Progenitor cell of endocrine pancreas (in vitro differentiated cells): ENCODE measurements at places on chromosomes 11 and 22. TPM values are rescaled to one million over a fixed set of nuclear protein-coding genes. Genes with fewer than 3 reads are reported as not detected.
A peak's percentile ranks its signal among the peaks of the same experiment; 100 is the strongest.

- no peak for DNase-seq
These were observed 2.1 kb upstream of the AHNAK start for GRCh38 chr11:62548545-62549335.

Gene SERPING1
- total RNA-seq, result 190 and 196 TPM in 2 replicates

GRCh38 chr22:37301144-37301830, 19.0 kb downstream of the CYTH4 start:
- no peak for DNase-seq

- no peak for DNase-seq
These were observed 32.3 kb downstream of the PISD start for GRCh38 chr22:31629741-31630184.

Gene CCDC134
- 23.3 and 24.2 TPM in 2 replicates for total RNA-seq

DNA sequence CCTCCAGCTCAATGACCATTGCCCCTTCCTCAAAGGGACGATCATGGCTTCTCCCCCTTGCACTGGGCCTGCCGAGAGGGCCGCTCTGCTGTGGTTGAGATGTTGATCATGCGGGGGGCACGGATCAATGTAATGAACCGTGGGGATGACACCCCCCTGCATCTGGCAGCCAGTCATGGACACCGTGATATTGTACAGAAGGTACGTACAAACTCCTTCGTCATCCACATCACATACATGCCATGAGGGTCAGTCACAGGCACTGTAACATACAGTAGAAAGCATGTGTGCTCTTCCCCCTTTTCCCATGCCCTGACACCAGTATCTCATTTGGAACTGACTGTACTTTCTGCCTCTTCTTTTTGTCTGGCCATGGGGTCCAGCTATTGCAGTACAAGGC, 4.0 kb downstream of the TAF10 start:
- DNase-seq, result no peak

Gene PLAAT4
- total RNA-seq, result 0.42 TPM in 1 of 2 replicates, not detected in the other

DNA sequence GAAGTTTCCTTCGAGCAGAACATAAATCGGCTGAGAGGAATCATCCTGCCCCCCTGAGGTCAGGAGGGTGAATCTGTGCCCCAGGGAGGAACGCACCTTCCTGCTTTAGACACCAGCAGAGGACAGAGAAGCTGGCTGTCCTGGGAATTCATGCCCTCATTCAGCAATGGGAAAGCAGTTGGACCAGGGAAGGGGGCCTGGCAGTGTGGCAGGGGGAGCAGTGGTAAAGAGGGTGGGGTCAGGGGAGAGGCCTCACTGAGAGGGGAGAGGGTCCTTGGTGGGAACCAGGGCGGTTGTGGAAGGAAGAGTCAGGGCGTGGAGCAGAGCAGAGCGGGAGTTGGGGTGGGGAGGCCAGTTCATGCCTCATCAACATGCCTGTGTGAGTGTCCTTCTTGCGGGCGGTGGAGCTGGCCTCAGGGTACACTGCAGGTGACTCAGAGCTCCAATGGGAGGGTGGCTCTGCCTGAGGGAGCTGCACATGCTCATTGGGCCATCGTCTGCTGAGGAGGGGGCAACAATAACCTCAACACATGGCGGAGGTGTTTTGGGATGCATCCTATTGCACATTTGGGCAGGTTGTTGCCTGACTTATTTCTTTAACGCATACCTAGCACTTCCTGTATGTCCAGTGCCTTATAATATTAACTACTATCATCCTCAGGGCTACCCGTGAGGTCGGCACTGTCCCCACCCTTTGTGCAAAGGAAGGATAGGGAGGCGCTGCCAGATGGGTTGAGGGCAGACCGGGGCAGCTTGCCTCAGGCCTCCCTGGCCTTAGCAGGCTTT, 23.2 kb downstream of the MED15 start:
- no peak for DNase-seq

DNA sequence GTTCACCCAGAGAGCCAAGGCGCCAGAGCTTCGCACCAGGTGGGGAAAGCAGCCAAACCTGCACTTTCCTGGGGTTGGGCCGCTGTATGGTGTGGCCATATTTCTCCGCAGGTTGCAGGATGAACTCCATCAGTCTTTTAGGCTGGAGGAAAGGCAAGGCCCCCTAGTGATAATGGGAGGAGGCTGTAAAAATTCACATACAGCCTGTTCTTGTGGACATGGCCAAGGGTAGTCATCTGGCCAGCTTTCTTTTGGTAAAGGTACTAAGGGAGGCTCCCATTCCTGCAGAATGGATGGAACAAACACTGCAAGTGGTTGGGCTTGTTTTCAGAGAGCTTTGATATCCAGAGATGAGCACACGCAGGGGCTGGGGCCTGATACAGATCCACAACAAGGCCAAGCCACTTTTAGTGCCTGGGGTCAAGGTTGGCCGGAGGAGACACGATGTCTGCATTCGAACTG, 29.6 kb downstream of the C22orf31 start:
- DNase-seq, result no peak

- no peak for DNase-seq
These were observed 566.2 kb downstream of the MIAT start for GRCh38 chr22:27223317-27224177.

GRCh38 chr11:59135648-59136461, 6.8 kb upstream of the FAM111A start:
- peak; percentile 86 for DNase-seq

GRCh38 chr22:46122511-46122971, 27.8 kb upstream of the PPARA start:
- DNase-seq, result peak; percentile 67

Gene CD6
- total RNA-seq, result 0.55 and 0.62 TPM in 2 replicates

DNA sequence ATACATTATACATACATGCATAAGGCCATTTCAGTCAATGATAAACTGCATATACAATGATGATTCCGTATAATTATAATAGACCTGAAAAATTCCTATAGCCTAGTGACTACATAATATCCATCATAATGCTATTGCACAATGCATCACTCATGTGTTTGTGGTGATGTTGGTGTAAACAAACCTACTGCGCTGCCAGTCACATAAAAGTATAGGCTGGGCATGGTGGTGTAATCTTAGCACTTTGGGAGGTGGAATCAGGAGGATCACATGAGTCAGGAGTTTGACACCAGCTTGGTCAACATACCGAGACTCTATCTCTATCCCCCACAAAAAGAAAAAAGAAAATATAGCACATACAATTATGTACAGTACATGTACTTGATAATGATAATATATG, 163.7 kb upstream of the DDI1 start:
- no peak for DNase-seq

Gene RASSF10
- 21.7 and 24.4 TPM in 2 replicates for total RNA-seq

DNA sequence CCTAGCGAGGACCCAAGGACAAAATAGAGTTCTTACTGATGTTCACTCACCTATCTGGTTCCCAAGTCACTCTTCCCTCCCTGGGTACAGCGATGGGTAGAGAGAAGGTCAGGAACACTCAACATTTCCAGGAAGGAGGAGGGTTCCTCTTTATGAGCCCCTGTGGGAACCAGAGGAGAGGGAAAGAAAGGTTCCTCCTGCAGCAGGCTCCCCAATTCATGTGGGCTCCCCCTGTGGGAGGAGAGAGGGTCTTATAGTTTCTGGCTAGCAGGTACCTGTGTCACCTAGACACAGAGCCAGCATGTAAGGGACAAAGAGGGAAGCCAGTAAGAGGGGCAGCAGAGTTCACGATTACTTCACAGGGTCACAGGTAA, 93.5 kb downstream of the DBX1 start:
- no peak for DNase-seq

- no peak for DNase-seq
These were observed 50.6 kb upstream of the FTH1 start for GRCh38 chr11:62017878-62018655.

DNA sequence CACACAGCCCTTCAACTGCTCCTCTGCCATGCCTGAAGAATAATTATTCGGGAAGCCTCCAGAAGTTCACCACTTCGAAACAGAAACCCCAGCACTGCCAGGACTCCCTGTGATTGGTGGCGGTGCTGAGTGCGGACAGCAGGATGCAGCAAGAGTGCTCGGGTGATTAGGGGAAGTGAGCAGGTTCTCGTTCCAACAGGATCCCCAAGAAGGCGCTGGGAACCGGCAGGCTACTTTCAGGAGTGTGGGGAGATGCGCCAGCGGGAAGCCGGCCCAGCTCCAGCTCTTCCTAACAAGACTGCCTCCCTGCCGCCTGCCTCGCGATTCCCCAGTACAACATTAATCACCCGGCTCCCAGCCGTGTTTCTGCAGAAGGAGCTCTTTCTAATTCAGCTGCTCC, 630.2 kb downstream of the BRD1 start:
- no peak for DNase-seq

GRCh38 chr22:45865561-45866125, 111.3 kb downstream of the WNT7B start:
- DNase-seq, result no peak

Gene PRODH
- total RNA-seq, result 6.4 and 9.2 TPM in 2 replicates

Gene CHRM4
- total RNA-seq, result 0.51 and 0.81 TPM in 2 replicates

DNA sequence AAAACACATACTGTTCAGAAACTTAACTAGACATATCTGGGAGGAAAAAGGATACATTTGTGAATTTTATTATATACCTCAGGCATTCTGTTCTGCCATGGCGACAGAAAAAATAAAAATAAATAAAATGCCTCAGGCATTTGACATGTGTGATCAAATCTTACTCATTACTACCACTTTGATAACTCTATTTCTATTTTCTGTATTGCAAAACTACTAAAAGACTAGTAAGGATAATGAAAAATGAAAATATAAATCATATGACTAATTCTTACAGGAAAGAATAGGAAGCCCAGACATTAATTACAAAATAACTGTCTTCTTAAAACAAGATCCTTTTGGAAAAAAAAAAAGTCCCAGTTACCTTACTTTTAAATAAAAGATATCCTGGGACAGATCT, 5.3 kb downstream of the PICALM start:
- no peak for DNase-seq

DNA sequence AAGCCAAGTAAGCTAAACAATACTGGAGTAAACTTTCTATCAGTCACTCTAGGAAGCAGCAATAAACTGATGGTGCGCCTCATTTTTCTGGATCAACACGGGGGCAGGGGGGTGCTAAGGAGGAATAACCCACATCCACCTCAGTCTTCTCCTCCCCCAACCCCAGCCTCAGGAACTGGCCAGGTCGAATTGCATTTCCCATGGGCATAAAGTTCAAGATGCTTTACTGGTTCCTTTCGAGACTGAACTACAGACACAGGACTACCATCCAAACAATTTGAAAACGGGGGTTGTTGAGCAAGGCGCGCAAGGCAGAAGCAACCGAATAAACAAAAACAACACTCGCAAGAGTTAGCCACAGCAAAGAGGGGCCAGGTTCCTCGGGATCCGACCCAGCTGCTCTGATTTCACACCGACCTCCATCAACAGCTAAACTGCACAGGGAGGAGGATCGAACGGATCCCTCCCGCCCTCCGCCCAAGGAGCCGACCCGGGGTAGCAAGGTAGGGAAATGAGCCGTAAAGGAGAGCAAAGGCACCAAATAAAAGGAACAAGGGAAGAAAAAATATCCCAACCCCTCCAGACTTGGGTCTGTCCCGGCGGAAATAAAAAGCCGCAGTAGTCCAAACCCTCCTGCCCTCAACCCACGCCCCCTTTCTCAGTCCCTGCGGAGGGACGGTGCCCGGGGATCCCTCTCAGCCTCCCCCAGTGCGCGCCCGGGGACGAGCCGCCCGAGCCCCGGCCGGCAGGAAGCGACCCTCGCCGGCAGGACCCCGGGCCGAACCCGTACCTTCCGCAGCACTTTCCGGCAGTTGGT, 801 bp downstream of the SESN3 start:
- DNase-seq, result peak; percentile 27

GRCh38 chr11:35675901-35676610, 13.5 kb downstream of the TRIM44 start:
- no peak for DNase-seq

Gene APOL6
- total RNA-seq, result 0.07 TPM in 2 replicates

Gene TBX1
- 4.2 and 5.9 TPM in 2 replicates for total RNA-seq

DNA sequence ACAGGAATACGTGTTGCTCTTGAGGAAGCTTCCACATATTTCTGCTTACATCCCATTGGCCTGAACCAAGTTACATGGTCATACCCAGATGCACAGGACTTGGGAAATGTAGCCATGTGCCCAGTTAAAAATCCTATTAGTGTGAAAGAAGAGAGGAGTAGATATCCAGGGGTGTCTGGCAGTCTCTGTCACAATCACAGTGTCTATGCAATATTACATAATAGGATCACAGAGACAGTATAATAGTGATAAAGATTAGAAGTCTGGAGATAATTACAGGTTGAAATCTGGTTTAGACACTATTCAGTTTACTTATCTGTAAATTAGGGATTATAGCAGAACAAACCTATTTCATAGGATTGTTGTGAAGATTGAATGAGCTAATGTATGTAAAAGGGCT, 62.6 kb upstream of the SLC6A5 start:
- DNase-seq, result no peak

DNA sequence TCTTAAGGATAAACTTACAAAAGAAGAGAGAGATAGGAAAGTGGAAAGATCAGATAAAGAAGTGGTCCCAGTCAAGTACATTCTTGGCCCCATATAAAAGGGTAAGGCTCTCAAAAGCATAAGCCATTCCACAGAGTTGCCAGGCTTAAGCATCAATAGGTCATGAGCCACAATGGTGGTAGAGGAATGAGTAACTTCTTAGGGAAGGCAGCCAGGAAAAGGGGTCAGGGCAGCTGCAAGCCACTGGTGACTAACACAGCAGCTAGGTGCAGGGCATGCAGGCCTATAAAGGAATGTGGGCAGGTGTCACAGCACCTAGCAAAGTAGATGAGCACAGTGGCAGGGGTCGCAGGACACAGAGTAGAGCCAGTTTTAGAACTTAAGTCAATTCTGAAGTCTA, 302.6 kb upstream of the FAT3 start:
- DNase-seq, result no peak

Gene DDIAS
- total RNA-seq, result 7.1 and 7.8 TPM in 2 replicates
